ENCODE measurements at places on chromosomes 7 and 10. TPM values are rescaled to one million over a fixed set of nuclear protein-coding genes. Genes with fewer than 3 reads are reported as not detected.

The DRGX gene
- not detected for total RNA-seq

The AGBL3 gene
- total RNA-seq, result 1.0 TPM

- DNase-seq, result no peak
Measured at GRCh38 chr10:95312257-95312656, 21.5 kb upstream of the PDLIM1 start.

- DNase-seq, result no peak
Measured at GRCh38 chr7:64992971-64993370, 2.1 kb upstream of the ZNF117 start.

GRCh38 chr10:33804584-33804983, 470.1 kb upstream of the NRP1 start:
- DNase-seq, result no peak

- DNase-seq, result peak; percentile 57
Measured at GRCh38 chr7:38222481-38223096, 44.5 kb downstream of the STARD3NL start.

DNA sequence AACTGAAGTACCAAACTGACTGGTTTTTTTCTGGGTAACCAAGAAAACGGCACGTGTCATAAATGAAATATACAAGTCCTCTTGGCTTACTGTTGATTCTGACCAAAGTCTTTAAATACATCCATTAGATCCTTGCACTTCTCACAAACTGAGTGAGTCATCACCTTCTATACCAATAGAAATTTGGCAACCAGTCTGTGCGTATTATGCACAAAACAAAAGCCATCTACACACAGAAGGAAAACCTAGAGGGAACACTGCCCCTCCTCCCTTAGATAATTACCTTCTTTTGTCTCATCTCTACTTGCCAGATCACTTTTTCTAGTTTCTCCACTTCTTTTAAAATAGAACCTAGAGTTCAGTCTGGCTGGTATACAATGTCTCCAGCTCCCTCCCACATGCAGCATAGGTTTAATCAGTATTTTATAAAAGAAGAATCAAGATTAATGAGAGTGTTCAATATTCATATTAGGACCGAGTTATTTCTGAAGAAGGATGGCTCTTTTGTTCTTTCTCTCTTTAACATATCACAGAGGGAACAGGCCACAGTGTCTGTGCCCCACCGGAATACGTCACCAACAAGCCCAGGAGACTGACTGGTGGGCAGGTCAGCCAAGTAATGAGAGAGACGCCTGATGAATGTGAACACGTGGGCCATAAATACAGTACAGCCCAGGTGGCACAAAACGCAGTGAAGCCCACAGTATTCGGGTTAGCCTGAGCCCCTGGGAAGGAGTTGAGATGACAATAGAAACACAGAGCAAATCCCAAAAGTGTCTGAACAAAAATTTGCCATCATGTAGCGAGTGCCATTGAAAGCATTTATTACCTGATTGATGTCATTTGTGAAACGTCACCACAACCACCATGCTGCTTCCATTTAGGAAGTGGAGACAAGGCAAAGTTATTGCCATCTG, 91.3 kb downstream of the KIAA1549 start:
- no peak for DNase-seq

The SUN3 gene
- not detected for total RNA-seq

The IPMK gene
- total RNA-seq, result 5.6 TPM

The STAG3 gene
- total RNA-seq, result 0.13 TPM

DNA sequence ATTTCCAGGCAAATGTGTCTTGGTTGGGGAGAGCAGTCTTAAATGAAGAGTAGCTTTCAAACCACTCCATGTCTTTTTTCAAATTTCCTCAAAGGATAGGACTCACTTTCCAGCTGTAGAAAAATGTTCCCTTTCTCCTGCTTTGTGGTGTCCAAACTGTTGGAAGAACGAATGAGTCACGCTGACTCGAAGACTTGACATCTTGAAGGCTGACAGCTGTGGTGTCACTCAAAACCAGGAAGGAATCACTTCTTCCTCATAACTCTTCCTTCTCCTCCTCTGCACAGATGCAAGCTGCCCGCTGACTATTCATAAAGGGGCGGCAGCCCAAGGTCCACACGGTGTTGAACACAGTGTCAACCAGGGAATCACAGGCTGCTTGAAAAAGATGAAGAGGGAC, 19.2 kb downstream of the PLA2G12B start:
- DNase-seq, result no peak

DNA sequence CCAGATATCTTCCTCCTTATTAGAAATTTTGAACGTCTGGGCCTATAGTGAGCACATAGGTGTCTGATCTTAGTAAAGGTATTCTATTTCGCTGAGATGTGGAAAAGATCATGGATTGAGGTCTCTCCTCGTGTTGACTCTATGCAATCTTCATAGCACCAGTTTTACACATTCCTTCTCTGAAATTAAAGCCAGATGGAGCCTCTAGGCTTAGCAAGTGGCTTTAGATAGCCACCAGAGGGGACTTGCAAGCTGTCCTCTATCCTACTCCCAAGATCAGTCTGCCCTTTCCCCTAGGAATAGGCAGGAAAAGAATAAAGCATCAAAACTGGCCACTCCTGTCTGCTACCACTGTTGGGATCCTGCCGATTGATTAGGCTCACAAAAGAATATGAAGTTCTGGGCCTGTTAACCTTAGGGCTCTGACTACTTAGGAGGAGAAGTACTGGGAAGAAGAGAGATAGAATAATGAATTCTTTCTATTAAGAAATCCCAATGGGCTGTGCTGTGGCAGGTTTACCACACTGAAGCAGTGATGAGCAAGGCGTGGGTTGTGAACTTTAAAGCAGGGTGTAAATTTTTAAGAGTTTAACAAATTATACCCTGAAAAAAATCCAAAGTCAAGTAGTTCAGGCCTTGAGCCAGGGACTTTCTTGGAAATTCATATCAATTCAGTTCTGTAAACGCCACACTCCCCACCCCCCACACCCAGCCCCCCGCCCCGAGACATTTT, 2.2 kb upstream of the STRIP2 start:
- no peak for DNase-seq

DNA sequence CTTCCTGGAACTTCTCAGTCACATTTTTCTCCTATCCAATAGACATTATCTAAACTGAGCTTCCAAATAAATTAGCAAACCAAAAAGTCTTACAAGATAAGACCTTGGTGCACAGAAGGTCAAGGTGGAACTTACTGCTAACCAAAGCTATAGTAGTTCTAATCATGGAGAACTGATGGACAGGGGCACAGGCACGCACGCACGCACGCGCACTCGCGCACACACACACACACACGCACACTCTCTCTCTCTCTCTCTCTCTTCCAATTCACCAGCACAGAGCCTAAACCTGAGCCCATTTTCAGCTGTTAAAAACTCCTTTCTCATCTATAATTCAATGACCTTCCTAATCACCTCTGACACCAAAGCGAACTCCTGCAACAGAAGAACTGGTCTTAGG, 7.5 kb downstream of the FGFR2 start:
- DNase-seq, result no peak

- no peak for DNase-seq
Measured at GRCh38 chr10:4978870-4979269, 15.7 kb downstream of the AKR1C1 start.

DNA sequence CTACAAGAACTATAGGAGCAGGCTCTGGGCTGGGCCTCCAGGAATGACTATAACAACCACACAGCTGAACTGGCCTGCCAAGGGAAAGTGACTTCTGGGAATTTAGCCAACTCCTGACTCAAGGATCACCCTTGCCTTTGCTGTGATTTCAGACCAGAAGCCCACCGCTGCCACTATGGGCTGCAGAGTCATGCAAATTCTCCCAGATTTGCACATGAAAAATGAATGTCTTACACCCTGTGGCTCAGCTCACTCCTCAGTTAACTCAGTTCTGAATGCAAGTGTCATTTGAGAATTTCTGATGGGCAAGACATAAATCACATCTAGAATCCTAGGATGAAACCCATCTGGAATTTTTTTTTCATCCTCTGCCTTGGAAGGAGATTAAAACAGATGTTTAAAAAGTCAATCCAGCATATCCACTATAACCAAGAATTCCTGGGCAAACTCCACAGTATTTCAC, 186.5 kb upstream of the BET1 start:
- no peak for DNase-seq

DNA sequence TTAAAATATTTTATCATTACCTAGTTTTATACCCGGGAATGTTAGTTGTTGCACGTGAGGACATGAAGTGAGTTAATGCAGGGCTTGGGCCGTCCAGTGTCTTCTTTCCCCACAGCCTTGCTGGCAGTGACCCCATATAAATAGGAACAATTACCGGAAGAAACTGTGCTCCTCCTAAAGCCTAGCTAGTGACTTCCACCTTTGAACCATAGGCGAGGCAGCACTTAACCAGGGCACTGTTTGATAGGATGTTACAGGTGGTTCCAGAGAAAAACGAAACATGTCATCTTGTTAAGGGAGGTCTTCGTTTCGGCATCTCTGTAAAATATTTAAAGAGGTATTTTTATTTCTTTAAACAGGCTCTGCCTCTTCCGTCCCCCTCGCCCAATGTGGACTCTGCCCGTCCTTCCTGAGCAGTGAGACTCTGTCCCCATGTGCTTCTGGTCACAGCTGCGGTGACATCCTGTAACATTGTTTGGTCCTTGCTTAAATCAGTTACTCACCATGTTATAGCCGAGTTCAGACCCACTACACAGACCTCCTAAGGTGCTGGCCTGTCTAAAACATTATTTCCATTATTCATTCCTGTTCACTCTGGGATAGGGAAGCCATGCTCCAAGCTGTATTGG, 145.6 kb downstream of the MGMT start:
- DNase-seq, result no peak

The PPP1R17 gene
- total RNA-seq, result not detected

- DNase-seq, result no peak
Measured at GRCh38 chr7:120259386-120259785, 13.6 kb upstream of the KCND2 start.

The SPDYE9 gene
- total RNA-seq, result not detected

- no peak for DNase-seq
Measured at GRCh38 chr7:45983720-45984255, 62.7 kb upstream of the IGFBP3 start.
